Stimulated activated CD4-positive, alpha-beta T cell treated with anti-CD3 and anti-CD28 coated beads, Interleukin-1b, Interleukin-23, amount 100 ng/mL, for 1 hour (primary cell): ENCODE measurements at places on chromosomes 4 and X.

DNA sequence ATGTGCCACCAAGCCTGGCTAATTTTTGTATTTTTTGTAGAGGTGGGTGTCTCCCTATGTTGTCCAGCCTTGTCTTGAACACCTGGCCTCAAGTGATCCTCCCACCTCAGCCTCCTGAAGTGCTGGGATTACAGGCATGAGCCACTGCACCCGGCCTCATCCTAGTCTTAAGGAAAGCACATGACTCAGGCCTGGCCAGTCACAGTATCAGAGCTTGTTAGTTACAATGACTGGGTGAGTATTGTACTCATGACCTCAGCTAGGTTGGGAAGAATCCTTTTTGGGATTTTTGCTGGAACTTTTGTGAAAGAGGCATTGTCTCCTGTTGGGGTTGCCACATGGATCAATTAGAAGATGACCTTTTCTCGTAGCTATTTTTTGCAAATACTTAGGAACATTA lies 292.8 kb downstream of the RAPGEF2 start:
- DNase-seq, result no peak

GRCh38 chrX:55787063-55787462 lies 69.5 kb downstream of the RRAGB start:
- no peak for DNase-seq

DNA sequence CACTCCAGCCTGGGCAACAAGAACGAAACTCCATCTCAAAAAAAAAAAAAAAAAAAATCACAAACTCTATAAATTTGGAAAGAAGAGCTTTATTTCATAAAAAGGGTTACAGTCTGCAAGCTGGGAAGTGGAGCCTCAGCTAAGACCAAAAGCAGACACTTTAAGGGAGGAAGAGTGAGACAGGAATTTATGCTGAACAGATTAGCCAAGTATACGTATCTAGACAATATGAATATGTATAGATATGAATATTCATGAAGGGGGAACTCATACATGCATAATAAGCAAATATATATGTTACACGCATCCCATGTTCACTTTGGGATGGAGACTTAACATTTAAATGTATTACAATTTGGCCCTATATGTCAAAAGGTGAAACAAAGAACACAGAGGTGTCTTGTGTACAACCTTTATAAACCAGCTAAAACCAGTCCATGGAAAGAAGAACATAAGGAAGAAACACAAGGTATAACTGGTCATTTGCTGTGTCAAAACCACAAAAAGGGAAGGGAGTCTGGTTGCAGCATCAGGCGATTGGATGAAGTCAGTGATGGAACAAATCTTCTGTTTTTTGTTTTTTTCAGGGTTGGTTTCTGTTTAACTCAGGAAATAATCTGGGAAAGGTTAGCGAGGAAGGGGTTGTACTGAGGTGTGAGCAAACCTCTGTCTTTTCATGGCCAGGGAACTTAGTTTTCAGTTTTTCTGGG lies 130.0 kb upstream of the MAOA start:
- no peak for DNase-seq

GRCh38 chr4:168177546-168178149 lies 85.3 kb downstream of the ANXA10 start:
- DNase-seq, result no peak

GRCh38 chr4:187632260-187632995 lies 363.1 kb upstream of the ZFP42 start:
- no peak for DNase-seq

- DNase-seq, result no peak
Measured at GRCh38 chr4:104747635-104748034, 252.9 kb upstream of the CXXC4 start.

GRCh38 chr4:20043991-20044390 lies 207.7 kb upstream of the SLIT2 start:
- no peak for DNase-seq

DNA sequence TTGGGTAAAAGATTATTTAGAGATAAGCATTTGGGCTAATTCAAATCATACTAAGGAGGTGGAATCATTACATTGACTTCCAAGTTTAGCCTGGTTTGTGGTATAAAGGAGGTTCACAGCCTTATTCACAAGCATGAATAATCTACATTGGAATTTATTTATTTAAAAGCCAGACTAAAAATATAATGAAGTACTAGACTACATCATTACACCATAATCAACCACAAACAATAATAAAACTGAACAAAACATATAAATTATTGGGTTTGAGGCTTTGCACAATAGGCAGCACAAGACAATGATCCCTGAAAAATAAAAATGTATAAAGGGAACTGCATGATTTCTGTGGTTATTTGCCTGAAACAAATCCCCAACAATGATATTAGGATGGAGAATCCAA lies 314.0 kb downstream of the GBA3 start:
- no peak for DNase-seq

DNA sequence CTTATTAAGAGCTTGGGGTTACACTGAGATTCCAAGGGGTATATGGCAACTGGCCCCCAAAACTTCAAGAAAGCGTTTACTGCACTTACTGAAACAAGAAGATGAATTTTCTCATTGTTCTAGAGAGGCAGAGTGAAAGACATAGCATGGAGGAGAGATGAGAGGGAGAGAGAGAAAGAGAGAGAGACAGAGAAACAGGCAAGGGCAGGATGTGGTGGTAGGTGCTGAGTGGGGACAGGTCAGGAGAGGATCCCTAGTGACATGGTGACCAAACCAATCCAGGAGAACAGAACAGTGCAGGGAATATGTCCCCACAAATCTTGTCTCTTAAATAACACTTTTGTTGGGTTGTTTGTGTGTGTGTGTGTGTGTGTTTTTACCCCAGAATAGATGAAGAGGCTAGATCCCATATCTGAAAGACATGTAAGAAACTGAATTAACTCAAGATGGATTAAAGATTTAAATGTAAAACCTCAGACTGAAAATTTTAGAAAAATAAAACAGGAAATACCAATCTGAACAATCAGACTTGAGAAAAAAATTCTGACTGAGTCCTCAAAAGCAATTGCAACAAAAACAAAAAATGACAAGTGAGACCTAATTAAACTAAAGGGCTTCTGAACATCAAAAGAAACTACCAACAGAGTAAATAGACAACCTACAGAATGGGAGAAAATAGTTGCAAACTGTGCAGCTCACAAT lies 202.2 kb downstream of the QDPR start:
- DNase-seq, result no peak

GRCh38 chrX:30572004-30572403 lies 5.6 kb downstream of the TASL start:
- no peak for DNase-seq

DNA sequence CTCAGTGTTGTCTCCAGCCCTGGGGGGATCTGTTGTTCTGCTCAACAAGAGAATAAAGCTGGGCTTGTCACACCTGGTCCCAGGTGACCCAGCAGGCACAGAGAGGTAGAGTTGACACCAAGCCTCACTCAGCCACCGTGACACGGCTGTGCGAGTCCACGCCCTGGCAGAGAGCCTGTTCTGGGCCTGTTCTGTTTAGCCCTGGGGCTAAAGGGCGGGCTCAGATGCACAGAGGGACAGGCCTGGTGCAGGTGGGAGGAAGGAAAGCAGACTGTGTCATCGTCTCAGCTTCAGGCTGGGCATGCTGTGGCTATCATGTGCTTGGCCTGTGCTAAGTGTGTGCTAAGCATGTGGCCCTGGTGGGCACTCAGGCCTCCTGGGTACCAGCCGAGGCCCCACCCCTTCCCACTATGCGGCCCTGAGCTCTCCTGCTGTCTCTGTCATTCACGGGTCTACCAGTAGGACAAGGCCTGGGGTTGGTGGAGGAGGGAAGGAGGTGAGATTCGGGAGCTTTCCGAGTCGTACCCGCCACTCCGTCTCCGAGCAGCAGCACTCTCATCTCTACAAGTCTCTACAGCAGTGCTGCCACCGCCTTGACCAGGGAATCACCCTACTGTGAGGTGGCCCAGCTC lies 10.8 kb downstream of the WFS1 start:
- no peak for DNase-seq

GRCh38 chrX:40513012-40513411 lies 67.8 kb upstream of the ATP6AP2 start:
- no peak for DNase-seq

DNA sequence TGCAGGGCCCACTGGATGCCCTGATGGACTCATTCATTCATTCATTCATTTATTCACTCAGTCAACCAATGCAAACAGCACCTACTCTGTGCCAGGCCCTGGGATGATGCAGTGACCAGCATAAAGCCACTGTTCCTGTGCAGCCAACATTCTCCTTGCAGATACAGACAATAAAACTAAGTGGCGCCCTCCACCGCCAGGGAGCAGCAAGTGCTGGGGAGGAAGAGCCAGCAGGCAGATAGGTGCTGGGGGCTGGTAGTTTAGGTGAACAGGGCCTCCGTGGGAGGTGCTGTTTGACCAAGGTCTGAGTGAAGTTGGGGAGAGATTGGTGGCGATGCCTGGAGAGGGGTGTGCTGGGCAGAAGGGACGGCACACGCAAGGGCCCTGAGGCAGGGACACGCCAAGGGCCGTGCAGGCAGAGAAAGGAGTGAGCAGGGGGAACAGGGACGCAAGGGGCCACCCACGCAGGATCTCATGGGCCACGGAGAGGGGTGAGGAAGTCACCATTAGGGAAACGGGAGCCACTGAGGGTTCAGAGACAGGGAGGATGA lies 65.5 kb downstream of the WFS1 start:
- no peak for DNase-seq

- no peak for DNase-seq
Measured at GRCh38 chr4:157810137-157810774, 362.6 kb downstream of the GASK1B start.

GRCh38 chrX:154696676-154697045 lies 43.3 kb upstream of the CTAG2 start:
- no peak for DNase-seq

GRCh38 chrX:44106864-44107263 lies 133.7 kb upstream of the NDP start:
- no peak for DNase-seq

GRCh38 chr4:150164956-150165629 lies 86.8 kb downstream of the DCLK2 start:
- DNase-seq, result no peak

DNA sequence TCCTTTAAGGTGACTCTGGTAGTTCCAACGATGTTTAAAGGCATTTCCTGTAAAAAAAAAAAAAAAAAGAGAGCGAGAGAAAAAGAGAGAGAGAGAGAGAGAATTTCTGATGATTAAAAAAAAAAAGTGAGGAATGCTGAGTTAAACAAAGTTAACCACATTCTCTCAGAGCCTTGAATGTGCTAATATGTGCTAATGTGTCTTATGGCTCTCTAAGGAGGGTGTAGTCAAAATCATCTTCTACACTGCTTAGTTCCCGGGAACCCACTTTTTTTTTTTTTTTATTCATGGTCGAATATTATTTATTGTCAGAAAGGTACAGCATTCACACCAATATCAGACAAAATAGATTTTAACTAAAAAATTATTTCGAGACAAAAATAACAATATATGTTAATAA lies 111.7 kb downstream of the SNCA start:
- DNase-seq, result no peak

DNA sequence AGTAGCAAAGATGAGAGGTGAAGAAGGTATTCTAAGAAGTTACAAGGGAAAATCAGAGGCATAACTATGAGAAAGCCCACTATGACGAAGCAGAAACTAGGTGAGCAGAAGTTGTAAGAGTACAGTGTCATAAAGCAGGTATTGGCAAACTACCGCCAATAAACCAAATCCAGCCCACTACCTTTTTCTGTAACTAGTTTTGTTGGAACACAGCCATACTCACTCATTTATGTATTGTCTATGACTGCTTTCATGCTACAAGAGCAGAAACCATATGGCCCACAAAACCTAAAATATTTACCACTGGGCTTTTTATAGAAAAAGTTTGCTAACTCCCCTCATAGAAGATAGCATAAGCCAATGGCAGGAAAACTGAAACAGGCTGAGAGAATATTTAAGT lies 31.8 kb upstream of the ZCCHC13 start:
- DNase-seq, result no peak

DNA sequence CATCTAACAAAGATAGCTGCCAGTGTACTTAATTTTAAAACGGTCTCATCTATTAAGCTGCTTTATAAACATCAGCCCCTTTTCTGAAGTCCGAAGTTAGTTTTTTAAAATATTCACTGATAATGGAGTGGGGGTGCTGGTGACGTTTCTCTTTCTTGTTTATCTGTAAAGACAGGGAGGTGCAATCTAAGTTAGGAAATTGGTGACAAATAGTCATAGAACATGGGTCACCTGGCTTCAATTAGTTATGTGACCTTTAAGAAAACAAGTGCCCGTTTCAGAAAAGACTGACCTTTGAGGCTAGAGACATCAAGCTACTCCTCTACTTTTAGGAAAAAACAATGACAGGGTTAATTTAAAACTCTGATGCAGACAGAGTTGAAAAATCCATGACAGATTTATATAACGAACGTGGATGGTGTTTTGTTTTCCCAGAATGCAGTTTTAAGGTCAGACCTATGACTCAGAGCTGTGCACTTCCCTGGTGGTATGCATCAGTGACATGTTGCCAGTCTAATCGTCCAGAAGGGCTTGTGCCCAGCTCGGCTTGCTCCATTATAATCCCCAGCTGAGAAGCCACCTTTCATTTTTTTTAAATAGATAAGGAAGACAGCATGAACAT lies 38.2 kb downstream of the FHL1 start:
- DNase-seq, result no peak

DNA sequence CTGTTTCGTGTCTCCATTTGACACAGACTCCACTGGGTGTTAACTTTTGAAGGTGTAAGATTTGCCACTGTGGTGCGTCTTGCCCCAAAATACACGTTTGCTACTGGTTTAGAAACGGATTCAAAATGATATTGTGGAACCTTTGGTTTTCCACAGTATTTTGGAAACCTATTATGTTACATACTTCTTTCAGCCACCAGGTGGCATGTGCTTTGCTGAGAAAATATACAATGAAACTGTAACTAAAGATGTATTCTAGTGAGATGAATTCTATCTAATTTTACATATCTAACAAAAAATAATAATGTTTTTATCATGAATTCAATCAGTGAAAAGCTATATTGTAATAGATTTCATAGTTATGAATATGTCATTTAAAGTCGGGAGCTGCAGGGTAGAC lies 28.4 kb upstream of the SLITRK4 start:
- no peak for DNase-seq
